ENCODE measurements at places on chromosomes 16 and 17.
A peak's percentile ranks its signal among the peaks of the same experiment; 100 is the strongest.

DNA sequence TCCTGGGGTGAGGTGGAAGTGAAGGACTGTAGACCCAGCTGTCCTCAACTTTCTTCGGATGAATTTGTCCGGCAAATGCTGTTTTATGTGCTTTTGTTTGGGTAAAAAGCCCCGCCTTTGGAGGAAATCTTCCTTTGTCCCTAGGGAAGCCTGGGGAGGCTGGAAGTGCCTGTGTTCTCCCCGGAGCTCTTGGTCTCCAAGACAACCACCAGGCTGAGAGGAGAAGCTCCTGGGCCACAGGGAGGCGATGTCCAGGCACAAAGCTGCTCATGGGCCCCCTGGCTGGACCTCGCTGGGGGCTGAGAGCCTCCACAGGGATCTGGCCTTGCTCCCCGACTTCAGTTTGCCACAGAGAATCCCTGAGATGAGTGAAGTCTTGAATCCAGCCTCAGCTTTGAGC lies 293.1 kb upstream of the N4BP1 start:
- H3K27ac ChIP-seq: no peak overlapping the region
- no peak overlapping the region for H3K4me3 ChIP-seq
- peaks cover 7% of the 10 kb centered on the region for H3K27me3 ChIP-seq
- H3K36me3 ChIP-seq: no peaks in the 10 kb centered on the region
- no peaks in the 10 kb centered on the region for H3K4me1 ChIP-seq

- no peak for DNase-seq
- peaks cover 15% of the 10 kb centered on the region for H3K4me1 ChIP-seq
- peak within 1 kb of the TSS; percentile 39 for H3K27ac ChIP-seq
Observed at GRCh38 chr17:3385869-3386816, at the start of gene OR3A2. Gene OR3A2, minus strand, starts transcription at chr17:3386308.

- no peak for DNase-seq
- H3K27ac ChIP-seq: no peak overlapping the region
- peaks cover 14% of the 10 kb centered on the region for H3K4me1 ChIP-seq
- H3K27me3 ChIP-seq: peaks cover 11% of the 10 kb centered on the region
Observed at GRCh38 chr16:49754495-49755312, 101.2 kb downstream of the ZNF423 start.

- H3K27ac ChIP-seq: no peak overlapping the region
- H3K27me3 ChIP-seq: no peaks in the 10 kb centered on the region
- DNase-seq: no peak
- no peaks in the 10 kb centered on the region for H3K36me3 ChIP-seq
Observed at GRCh38 chr17:12691173-12691572, 25.5 kb downstream of the MYOCD start.

GRCh38 chr16:30985401-30986128 lies 558 bp downstream of the HSD3B7 start:
- H3K4me1 ChIP-seq: no peaks in the 10 kb centered on the region
- DNase-seq: no peak
- H3K4me3 ChIP-seq: no peak overlapping the region
- H3K27ac ChIP-seq: no peak overlapping the region
- no peaks in the 10 kb centered on the region for H3K36me3 ChIP-seq

DNA sequence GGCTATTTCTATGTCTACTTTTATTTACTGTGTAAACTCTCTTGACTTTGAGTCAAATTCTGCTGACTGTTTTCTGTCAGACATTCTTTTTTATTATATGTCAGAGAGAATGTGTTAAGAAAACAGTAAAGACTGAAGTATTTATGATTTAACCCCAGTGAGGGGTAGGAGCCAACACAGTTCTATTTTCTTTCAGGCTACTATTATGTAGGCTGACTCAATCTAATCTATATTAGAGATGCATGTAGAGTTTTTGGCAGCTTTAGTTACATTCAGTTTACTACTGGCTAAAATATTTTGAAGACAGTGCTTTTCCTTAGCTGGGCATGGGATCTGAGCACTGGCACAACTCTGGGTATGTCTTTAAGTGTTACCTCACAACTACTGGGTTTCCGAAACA lies 1108.0 kb downstream of the CDH11 start:
- no peak for DNase-seq
- no peaks in the 10 kb centered on the region for H3K4me1 ChIP-seq
- H3K36me3 ChIP-seq: no peaks in the 10 kb centered on the region
- H3K4me3 ChIP-seq: no peak overlapping the region
- H3K27me3 ChIP-seq: no peaks in the 10 kb centered on the region
- H3K27ac ChIP-seq: no peak overlapping the region

DNA sequence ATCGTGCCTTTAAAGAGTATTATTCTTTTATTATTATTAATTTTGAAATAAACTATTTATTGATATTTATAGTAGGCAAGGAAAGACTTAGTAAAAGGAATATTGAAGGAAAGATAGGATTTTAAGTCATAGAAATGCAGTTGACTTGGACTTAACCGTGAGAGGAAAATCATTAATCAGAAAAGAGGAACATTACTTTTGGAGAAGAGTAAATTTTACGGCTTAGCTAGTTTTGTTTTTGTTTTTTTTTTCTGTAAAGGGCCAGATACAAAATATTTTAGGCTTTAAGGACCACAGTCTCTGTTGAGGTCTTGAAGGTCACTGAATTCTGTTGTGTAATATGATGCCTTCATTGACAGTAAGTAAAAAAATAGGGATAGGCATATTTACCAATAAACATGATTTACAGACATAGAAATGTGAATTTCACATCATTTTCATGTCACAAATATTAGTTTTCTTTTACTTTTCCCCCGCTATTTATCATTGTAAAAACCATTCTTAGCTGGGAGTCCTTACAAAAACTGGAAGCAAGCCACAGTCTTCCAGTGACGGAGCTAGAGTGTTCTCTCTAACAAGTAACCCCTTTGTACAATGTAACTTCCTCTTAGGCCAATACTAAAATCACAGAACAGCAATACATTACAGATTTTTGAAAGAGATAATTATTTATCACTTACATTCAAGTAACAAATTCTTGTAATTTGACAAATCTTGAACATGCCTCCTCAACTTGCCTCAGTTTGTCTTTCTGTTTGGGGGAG lies 2.3 kb upstream of the KCNJ16 start:
- DNase-seq: no peak
- H3K4me3 ChIP-seq: no peak overlapping the region

- peaks cover 4% of the 10 kb centered on the region for H3K4me1 ChIP-seq
- H3K27ac ChIP-seq: no peak overlapping the region
- H3K27me3 ChIP-seq: no peaks in the 10 kb centered on the region
- H3K4me3 ChIP-seq: no peak overlapping the region
- peaks cover 55% of the 10 kb centered on the region for H3K36me3 ChIP-seq
- DNase-seq: no peak
Observed at GRCh38 chr16:27676839-27677238, 126.9 kb downstream of the KATNIP start.

DNA sequence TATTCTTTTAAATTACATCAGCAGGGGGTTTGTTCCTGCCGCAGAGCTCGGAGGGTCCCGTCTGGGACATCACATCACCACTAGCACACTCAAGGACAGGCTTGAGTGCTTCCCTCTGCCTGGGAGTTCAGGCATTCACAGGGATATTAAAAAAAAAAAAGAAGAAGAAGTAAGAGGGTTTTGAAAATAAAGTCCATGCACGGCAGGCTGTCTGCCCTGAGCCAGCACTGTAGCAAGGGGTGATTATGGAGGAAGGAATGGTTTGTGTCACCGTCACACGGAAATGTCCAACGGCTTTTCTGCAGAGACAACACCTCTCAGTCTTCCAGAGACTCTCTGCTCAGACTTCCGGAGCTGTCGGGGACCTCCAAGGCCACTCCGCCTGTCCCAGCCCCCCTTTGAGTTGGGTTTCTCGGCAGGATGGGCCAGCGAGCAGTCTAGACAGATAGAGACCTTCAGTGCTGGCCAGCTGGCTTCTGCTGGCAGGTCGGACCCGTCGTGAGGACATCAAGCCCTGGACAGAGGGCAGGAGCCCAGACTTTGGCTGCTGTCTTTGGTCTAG lies 33.6 kb downstream of the MEOX1 start:
- no peak overlapping the region for H3K27ac ChIP-seq
- DNase-seq: no peak
- no peaks in the 10 kb centered on the region for H3K36me3 ChIP-seq
- peaks cover 4% of the 10 kb centered on the region for H3K27me3 ChIP-seq

GRCh38 chr17:78412403-78412802 lies 34.0 kb downstream of the PGS1 start:
- H3K27me3 ChIP-seq: no peaks in the 10 kb centered on the region
- peak overlapping the region; percentile 90 for H3K27ac ChIP-seq
- DNase-seq: no peak
- H3K4me3 ChIP-seq: no peak overlapping the region

DNA sequence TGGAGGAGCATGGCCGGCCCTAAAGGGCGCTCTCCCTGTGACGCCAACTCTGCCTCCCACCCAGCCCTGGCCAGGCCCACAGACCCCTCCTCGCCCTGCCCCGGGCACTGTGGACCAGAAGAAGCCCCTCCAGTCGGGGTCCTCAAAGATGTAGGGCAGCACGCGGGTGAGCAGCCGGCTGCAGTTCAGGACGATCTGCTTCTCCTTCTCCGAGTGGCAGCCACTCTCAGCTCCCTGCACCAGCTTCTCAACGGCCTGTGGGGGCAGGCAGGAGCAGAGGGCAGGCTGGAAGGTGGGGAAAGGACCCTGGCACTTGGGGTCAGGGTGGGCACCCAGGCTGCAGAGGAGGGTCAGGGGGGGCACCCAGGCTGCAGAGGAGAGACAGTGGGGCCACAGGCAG lies 8.9 kb downstream of the HID1 start:
- H3K27me3 ChIP-seq: no peaks in the 10 kb centered on the region
- no peak for DNase-seq
- no peak overlapping the region for H3K27ac ChIP-seq
- H3K36me3 ChIP-seq: no peaks in the 10 kb centered on the region
- H3K4me1 ChIP-seq: peaks cover 3% of the 10 kb centered on the region

- no peak overlapping the region for H3K27ac ChIP-seq
- H3K27me3 ChIP-seq: peaks cover 65% of the 10 kb centered on the region
- H3K36me3 ChIP-seq: no peaks in the 10 kb centered on the region
- peak overlapping the region; percentile 22 for H3K4me3 ChIP-seq
Observed at GRCh38 chr17:43952724-43953666, 745 bp downstream of the PYY start.

DNA sequence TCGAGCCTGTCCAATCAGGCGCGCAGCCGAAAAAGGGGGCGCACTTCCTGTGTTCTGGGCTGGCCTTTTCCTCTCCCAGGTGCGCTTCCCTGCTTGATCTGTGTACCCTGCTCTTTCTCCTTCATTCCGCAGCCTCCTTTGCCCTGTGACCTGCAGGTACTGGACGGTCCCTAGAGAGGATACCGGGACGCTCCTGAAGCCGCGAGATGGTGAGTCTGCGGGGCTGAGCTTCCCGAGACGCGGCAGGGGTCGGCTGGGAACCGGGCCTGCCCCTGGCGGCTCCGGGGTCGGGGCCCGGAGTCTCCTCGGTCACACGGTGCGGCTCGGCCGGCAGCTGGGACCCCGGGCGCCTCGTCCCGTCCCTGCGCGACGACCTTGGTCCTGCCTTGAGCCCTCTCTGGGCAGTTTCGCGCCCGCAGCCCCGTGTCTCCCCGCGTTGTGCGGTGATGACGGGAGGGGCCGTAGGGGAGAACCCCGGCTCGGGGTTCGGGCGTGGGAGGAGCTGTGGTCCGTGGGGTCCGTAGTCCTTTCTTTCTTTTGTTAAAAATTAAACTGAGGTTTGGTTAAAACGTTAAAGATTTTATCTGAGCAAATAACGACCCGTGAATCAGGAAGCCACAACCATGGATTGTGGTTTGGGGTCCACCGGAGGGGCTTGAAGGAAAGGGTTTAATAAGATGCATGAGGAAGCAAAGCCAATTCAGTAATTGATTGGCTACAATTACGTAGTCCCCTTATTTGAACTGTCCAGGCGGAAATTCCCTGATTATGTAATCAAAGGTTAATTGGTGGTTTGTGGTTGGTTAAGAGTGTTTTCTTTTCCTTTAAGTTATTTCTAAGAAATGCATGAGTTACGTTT lies 172.8 kb upstream of the ZNF267 start:
- H3K4me1 ChIP-seq: peaks cover 23% of the 10 kb centered on the region
- DNase-seq: peak; percentile 89
- no peaks in the 10 kb centered on the region for H3K27me3 ChIP-seq
- H3K27ac ChIP-seq: peak overlapping the region; percentile 88
- peak overlapping the region; percentile 89 for H3K4me3 ChIP-seq

- H3K4me1 ChIP-seq: no peaks in the 10 kb centered on the region
- H3K27ac ChIP-seq: no peak overlapping the region
- no peaks in the 10 kb centered on the region for H3K36me3 ChIP-seq
- no peak for DNase-seq
- H3K4me3 ChIP-seq: no peak overlapping the region
Observed at GRCh38 chr16:82987767-82988166, 361.0 kb downstream of the CDH13 start.

All from naive thymus-derived CD8-positive, alpha-beta T cell (primary cell).